ENCODE measurements at places on chromosomes 5 and 9.

GRCh38 chr5:148438933-148439332 is 55.2 kb downstream of the FBXO38 start:
- DNase-seq: no peak

GRCh38 chr9:93960221-93960970 is 5.2 kb upstream of the BARX1 start:
- DNase-seq: no peak

GRCh38 chr5:73298772-73299630 is 126.0 kb downstream of the TMEM174 start:
- DNase-seq: no peak

DNA sequence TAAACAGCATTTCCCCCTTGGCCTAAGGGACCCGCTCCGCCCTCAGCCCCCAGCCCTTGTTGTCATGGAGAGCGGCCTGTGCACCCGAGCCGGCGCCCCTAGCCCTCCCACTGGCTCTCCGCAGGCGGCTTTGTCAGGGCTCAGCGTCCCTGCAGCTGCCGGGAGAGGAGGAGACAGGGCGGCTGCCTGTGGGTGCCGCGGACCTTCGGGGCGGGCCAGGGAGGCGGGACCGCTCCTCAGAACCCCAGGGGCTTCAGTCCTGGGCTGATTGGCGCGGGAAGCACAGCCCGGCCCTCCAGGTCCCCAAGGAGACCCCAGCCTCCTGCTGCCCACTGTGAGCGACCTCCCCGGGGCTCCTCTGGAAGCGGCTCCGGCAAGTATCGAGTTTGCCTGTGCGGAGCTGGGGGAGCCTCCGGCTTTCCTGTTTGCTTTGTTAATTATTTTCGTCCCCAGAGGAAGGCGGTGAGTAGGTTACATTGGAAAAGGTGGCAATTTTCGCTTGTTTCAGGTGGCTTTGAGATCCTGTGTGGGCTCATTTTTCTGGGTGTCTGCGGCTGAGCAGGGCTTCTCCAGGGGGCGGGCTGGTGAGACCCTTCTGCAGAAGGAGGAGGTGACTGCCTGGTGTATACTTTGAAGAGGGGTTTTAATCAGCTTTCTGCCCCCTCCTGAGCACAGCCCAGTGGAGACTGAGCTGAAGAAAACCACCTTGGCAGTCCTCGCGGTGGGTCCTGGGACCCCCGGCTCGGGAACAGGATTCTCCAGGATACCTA is at the start of gene FGD3:
Gene FGD3, plus strand, starts transcription at position 256 of the 770 bp plus-strand sequence. CDS start 28,734 bp downstream, outside the sequence.
- peak; percentile 80 for DNase-seq

DNA sequence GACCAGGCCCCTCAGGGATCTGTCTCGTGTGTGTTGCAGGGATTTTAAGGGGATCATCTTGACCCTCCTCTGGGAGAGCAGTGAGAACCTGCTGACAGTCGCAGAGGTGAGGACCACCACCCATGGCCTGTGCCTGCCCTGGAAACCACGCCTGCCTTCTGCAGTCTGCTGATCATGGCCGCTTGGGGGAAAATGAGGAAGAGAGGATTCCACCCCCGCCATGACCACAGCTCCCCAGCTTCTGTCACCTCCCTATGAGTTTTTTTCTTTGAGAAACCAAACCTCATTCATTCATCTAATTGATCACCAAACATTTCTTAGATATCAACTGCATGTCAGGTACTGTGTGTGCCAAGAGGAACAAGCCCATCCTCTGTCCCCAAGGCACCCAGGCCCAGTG is 46.3 kb upstream of the TDRD7 start:
- no peak for DNase-seq

DNA sequence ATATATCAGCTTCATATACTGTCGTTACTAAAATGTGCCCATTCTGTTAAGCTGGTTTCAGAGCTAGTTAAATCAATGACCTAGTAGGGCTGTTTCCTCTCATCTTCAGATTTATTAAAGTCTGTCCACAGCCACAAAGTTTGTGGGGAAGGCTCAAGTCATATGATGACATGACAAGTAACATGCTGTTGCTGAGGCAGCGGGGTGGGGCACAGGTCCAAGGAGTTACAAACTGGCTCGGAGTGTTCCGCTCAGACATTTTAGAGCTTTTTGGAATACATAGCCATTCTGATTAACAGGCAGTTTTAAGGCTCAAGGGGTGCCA is 2.7 kb upstream of the ANP32B start:
- no peak for DNase-seq

- peak; percentile 44 for DNase-seq
Measured at GRCh38 chr9:5800969-5801738, 31.8 kb downstream of the ERMP1 start.

- no peak for DNase-seq
Measured at GRCh38 chr5:57581222-57581621, 98.6 kb upstream of the ACTBL2 start.

- no peak for DNase-seq
Measured at GRCh38 chr5:81161012-81161601, 72.0 kb upstream of the CKMT2 start.

DNA sequence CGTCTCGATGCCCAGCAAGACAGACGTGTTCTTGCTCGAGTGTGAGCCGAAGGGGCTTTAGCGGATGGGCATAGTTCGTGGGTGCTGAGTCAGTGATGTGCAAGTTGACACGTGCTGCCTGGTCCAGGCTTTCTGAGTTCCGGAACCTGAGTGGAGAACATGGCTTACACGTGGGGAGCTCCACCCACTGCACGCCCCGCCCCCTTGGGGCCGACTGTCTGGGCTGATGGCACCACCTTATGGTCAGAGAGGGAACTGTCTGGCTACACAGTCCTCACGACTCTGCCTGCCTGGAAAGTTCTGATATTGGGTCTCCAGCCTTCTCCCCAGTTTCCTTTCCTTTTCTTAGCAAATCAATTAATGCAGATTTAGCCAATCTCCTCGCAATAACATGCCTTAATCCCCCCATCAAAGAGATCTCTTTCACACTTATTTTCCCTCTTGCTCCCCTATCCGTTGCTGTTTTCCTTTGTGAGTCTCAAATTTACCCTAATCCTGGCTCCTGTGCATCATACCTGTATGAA is 3.8 kb upstream of the STC2 start:
- DNase-seq: peak; percentile 27

- no peak for DNase-seq
Measured at GRCh38 chr9:88980740-88981203, 10.5 kb upstream of the S1PR3 start.

- no peak for DNase-seq
Measured at GRCh38 chr5:67405755-67406154, 209.2 kb upstream of the CD180 start.

DNA sequence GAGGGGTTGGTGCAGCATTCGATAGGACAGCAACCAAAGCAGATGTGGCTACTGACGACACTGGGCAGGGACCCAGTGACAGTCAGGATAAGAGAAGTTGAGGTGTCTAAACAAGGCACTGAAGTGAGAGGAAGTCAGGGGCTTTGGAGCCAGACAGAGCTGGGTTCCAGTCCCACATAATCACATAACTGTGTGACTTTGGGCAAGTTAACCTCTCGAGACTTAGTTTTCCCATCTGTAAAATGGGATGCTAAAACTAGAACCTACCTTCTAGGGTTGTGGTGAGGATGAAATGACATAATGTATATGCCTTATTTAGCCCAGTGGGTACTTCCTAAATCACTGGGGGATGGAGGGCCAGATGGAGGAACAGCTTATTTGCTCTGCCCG is 3.1 kb downstream of the ANGPTL2 start:
- no peak for DNase-seq

DNA sequence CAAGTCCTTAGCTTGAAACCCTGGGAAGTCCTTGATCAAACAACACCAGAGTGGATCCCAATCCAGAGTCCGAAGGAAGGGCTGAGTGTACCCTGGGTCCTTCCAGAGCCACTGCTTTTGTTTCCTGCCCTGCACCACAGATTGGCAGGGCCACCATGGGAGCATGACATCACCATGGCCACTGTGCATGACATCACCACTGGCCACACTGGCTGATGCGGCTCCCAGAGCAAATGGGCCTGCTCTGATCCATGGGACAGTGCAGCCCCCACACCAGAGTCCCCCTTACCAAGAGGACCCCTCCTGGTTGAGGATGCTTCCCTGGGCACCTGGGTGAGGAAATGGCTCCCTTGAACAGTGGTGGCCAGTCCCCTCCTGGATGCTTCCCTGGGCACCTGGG is 9.9 kb downstream of the SLC6A3 start:
- DNase-seq: no peak

DNA sequence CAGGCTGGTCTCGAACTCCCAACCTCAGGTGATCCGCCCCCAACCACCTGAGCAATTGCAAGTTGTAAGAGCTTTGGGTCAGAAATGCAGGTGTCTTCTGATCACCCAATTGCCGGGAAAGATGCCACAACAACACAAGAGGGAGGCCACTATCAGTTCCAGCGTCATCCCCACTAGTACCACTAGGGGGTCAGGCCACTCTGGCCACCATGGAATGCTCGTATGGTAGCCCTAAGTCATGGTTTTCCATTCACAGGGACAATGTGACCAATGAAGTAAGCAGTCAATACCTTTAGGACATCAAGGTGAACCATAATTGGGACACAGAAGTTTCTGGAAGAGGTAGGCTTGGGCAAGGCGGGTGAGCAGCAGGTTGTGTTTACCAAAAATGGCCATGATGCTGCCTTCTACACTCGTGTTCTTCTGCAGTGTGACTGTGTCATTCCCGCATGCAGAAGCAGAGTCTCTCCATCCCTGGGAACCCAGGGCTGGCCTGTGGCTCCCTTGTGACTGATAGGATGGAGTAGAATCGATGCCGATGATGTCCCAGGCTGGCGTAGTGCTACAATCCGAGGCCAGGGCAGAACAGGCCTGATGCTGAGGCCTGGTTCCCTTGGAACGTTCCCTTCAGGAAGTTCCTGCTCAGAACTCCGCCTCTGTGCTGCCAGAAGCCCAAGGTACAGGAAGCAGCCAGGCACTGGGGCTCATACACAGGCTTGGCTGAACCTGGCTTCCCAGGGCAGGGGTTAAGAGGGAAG is 42.2 kb upstream of the ANKRD33B start:
- no peak for DNase-seq

DNA sequence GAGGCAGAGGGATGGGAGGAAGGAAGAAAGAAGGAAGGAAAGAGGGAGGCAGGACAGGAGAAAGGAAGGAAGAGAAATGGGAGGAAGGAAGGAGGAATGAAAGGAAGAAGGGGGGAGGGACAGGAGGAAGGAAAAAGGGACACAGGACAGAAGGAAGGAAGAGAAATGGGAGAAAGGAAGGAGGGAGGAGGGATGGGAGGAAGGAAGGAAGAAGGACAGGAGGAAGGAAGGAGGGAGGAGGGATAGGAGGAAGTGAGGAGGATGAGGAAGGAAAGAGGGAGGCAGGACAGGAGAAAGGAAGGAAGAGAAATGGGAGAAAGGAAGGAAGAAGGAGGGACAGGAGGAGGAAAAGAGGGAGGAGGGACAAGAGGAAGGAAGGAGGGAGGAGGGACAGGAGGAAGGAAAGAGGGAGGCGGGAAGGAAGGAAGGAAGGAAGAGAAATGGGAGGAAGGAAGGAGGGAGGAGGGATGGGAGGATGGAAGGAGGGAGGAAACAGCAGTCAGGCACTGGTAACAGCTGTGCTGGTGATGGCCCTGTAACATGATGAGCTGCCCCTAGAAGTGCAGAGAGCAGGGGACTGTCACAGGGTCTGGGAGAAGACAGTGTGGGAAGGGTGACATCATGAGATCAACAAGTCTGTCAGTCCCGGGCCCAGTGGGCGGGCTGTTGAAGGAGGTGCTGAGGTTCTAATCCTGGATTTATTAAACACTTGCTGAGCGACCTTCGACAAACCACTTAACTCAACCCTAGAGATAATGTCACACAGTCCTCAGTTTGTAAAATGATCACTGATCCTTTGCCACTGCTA is 10.7 kb upstream of the IRX1 start:
- DNase-seq: no peak

GRCh38 chr5:115458416-115458815 is 86.2 kb downstream of the FEM1C start:
- no peak for DNase-seq

Data from NCI-H1105 (cell line).